Stimulated activated CD8-positive, alpha-beta memory T cell treated with anti-CD3 and anti-CD28 coated beads, Interleukin-4, amount 100 ng/mL, for 4 hours (primary cell): ENCODE measurements at places on chromosomes 11 and 22.

DNA sequence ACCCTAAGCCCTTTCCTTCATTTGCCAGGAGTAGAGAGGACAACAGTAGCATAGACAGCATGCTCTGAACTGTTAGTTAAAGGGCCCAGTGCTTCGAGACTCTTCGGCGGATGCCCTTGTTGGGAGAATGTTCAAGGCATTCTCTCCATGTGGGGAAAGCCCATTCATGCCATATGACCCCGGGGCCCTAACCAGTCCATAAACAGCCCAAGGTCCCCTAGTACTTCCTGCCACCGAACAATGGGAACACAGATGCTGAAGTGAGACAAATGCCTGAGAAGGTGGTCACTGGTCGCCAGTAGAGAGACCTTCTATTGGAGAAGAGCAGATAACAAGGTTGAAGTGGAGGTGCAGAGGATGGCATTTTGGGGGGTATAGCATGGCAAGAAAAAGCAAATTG is 80.7 kb downstream of the FLI1 start:
- no peak for DNase-seq

- no peak for DNase-seq
Measured at GRCh38 chr11:123377355-123377754, 52.7 kb upstream of the GRAMD1B start.

- DNase-seq, result no peak
Measured at GRCh38 chr22:17213976-17214375, 5.3 kb downstream of the ADA2 start.

- no peak for DNase-seq
Measured at GRCh38 chr11:13260201-13260962, 17.2 kb upstream of the BMAL1 start.

- DNase-seq, result no peak
Measured at GRCh38 chr22:50178871-50179869, 6.5 kb upstream of the TRABD start.

DNA sequence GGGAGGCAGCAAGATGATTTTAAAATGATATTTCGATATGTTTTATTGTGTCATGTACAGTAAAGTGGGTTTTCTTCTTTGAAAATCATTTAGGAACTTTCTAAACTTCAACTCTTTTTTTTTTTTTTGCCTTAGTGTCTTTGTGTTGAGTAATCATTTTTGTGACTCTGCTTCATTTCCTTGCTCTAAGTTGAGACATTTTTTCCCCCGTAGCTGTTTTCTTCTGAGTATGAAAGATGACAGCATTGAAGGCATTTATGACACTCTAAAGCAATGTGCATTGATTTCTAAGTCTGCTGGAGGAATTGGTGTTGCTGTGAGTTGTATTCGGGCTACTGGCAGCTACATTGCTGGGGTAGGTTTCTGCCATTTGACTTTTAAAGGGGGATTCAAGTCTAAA is 23.5 kb downstream of the RRM1 start:
- no peak for DNase-seq

DNA sequence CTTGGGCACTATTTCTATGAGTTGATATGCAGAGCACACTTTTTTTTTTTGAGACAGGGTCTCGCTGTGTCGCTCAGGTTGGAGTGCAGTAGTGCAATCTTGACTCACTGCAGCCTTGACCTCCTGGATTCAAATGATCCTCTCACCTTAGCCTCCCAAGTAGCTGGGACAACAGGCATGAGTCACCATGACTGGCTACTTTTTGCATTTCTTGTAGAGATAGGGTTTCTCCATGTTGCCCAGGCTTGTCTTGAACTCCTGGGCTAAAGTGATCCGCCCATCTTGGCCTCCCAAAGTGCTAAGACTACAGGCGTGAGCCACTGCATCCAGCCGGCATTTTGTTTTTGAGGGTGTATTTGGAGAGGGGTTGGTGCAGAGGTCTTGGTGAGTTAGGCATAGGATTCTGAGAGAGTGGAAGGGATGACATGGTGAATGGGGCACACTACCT is 29.9 kb upstream of the MTCH2 start:
- DNase-seq, result no peak

GRCh38 chr11:74225565-74225964 is 54.5 kb downstream of the PPME1 start:
- DNase-seq, result no peak

DNA sequence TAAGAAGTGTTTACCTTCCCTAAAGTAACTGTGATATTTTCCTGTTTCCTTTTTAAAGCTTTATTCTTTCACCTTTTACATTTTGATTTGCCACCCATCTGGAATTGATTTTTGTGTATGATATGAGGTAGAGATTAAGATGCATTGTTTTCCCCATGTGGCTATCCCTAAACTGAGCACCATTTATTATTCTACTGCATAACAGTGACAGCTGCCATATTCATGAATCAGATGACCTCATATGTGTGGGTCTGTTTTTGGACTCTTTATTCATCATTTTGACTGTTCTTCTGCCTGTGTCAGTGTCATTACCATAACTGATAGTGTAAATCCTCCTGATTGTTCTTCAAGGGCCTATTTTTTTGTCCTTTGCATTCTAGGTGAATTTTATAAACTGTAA is 50.8 kb downstream of the HIPK3 start:
- DNase-seq, result no peak

- DNase-seq, result no peak
Measured at GRCh38 chr11:61851113-61851899, 23.2 kb downstream of the FADS2 start.

DNA sequence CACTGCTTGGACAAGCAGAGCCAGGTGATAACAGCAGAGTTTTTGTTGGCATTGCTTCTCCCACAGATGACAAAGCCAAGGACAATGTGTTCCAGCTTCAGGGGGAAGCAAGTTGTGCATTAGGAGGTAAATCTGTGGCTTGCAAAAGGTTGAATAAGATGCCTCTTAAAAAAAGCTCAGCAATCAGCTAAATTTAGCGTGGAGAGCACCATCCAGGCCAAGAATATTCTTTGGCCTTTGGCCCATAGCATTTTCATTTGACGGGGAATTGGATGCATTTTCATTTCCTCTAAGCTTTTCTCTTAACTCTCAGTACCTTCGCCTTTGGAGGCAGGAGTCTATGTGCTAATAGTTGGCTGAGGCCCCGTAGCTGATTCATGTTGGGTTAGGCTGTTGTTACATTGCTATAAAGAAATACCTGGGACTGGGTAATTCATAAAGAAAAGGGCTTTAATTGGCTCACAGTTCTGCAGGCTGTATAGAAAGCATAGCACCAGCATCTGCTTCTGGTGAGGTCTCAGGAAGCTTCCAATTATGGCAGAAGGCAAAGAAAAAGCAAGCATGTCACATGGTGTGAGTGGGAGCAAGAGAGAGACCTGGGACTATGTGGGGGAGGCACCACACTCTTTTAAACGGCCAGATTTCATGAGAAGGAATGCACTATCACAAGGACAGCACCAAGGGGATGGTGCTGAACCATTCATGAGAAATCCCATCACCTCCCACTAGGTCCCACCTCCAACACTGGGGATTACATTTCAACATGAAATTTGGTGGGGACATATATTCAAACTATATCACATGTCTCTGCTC is 350.1 kb upstream of the C11orf87 start:
- DNase-seq, result no peak

- no peak for DNase-seq
Measured at GRCh38 chr11:20041499-20041898, 118.8 kb downstream of the DBX1 start.

- no peak for DNase-seq
Measured at GRCh38 chr11:19816040-19816439, 103.4 kb downstream of the NAV2 start.

DNA sequence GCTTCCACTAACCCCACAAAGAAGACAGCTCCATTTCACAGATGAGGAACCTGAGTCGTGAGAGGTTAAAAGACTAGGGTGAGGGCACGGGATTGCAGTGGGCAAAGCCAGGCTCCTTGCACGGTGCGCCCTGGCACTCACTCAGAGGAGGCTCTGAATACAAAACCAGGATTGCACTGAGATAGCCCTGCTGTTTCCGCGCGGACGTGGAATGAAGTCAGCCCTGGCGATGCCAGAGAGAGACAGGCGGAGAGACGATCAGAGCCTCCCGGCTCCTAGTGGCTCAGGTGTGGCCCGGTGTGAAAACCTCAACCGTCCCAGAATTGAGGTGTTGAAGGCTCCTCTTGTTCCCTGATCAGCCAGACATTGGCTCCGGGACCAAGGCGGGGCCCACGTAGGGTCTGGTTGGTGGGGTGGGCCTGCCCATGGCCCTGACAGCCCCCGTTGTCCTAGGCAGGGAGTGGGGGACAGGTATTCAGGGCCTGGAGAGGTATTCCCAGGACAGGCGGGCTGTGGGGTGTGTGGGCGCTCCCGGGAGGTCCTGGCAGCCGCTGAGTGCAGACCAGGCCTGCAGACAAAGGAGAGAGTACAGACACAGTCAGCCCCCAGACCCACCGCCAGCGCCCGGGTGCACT is 43.1 kb upstream of the LINC01488 start:
- no peak for DNase-seq

DNA sequence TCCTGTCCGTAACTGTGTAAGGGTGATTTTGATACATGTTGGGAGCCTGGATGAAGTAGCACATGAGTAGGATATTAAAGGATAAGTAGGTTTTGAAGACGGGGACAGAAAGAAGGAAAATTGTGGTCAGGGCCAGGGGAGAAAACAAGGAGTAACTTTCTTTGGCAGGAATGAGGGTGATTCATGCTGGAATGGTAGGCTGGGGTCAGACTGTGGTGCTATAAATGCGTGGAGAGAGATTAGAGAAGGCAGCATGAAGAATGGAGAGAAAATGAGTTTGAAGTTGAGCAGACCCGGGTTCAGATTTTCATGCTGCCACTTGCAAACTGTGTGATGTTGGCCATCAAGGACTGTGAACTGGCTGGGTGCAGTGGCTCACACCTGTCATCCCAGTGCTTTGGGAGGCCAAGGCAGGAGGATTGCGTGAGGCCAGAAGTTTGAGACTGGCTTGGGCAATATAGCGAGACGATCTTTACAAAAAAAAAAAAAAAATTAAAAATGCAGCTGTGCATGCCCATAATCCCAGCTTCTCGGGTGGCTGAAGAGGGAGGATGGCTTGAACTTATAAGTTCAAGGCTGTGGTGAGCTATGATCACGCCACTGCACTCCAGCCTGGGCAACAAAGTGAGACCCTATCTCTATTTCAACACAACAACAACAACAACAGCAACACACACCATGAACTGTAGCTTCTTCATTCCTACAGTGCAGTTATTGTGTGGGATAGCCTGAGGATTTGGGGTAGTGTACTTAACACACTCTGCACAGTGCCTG is 22.3 kb downstream of the ZBTB16 start:
- no peak for DNase-seq

DNA sequence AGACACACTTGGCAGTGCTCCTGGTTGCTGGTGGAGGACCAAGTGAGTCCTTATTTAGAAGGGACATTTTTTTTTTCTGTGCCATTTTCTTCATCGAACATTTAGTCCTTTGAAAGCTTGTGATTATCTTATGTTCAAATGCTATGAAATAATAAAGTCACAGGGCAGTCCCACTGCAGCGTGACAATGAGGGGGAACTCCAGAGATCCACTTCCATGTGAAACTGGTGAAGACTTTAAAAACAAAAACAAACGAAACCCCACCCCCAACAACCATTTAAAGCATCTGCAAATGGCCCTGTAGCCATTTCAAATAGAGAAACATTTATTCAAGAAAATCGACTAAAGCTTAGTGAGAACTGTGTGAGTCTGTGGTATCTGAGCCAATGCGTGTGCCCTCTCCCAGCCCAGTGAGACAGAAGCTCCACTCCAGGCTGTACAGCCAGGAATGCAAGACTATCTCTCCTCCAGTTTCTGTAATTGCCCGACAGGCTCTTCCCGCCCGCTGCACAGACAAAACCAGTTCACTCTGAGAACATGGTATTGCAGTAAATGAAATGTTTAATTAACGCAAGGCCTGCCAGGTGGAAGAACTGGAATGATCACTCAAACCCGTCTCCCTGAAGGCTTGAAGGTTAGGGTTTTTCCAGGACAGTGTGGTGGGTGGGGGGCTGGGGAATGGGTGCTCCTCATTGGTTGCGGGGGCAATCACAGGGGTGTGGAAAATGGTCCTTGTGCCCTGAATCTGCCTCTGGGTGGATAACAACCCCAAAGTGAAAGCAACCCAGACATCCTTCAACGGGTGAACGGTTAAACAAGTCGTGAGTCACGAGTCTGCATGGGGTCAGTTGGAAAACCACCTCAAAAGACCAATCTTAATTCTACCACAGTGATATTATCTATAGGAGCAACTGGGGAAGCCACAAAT is 8.4 kb downstream of the KRTAP5-6 start:
- no peak for DNase-seq

DNA sequence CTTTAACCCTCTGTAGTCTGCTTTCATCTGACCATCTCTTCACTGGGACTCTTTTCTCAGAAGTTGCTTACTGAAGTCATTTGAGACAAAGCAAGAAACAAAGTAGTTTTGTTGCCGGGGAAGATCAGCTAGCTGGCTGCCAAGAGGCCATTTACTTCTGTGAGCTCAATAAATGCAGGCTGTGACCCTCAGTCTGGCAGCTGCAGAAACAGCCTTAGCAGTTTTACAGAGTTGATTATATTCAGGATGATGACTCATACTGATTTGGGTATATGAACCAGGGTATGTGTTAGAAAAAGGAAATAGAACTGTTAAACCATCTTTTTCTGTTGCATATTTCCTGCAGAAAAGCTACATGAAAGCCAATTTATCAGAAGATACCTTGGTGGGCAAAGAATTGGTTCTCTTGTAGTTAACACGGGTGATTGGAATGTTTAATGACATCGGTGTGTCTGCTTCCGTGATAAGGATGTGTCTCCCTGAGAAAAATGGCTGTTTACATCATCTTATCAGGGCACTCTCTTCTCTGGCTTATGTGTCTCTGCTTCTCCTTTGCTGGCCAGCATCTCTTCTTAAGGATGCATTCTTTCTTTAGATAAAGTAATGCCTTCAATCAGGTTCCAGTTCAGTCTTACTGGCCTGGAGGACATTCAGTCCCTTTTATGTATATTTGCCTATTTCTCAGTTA is 18.5 kb downstream of the FIBIN start:
- DNase-seq, result no peak

- no peak for DNase-seq
Measured at GRCh38 chr11:70454197-70454767, 56.0 kb downstream of the CTTN start.

DNA sequence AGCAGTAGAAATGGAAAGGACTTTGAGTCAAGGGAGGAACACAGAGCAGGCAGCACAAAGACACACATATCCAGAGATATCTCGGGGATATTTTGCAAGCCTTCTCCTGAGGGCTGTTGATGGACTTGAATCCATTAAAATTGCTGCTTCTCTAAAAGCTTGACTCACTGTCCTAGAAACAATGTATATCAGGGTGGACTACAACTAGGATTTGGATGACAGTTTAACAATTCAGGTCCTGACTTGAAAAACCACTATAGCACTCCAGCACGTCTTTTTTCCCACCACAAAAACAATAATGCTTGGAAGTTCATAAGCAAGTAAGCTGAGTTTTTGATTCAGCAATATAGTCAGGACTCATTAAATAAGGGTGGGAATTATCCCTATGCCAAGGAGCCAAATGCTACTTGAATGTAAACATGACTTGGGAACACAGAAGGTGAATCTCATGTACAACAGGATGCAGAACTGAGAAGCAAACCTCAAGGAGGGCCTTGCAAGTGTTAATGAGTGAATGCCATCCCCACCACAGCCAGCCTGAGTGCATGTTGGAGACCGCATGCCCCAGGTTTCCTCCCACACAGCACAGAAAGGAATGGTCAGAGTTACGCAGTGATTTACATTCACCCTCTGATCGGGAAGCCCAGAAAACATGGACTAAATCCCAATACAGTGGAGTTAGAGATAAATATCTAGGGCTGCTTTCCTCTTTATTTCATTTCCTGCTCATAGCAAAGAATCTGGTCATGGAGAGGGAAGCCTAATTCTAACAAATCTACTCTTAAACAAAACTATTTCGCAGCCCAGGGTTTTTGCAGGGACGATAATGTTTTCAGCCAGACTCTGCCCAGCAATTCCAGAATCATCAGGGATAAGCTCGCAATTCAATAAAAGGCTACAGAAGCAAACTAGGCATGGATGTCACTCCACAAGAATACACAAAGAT is 98.4 kb upstream of the OR9G4 start:
- DNase-seq, result no peak
